ENCODE measurements at places on chromosomes 12 and 14. TPM values are rescaled to one million over a fixed set of nuclear protein-coding genes. Genes with fewer than 3 reads are reported as not detected.

The SLC16A7 gene
- total RNA-seq: 84.3 TPM

GRCh38 chr12:113297214-113297587, 37.7 kb downstream of the SLC8B1 start:
- no peak overlapping the region for H3K4me3 ChIP-seq
- peaks cover 15% of the 10 kb centered on the region for H3K4me1 ChIP-seq
- DNase-seq: no peak
- H3K27me3 ChIP-seq: no peaks in the 10 kb centered on the region

- H3K27me3 ChIP-seq: no peaks in the 10 kb centered on the region
- DNase-seq: no peak
- H3K36me3 ChIP-seq: peaks cover 19% of the 10 kb centered on the region
- no peak overlapping the region for H3K4me3 ChIP-seq
- H3K4me1 ChIP-seq: no peaks in the 10 kb centered on the region
These were observed 28.2 kb downstream of the KICS2 start for GRCh38 chr12:64193931-64194330.

DNA sequence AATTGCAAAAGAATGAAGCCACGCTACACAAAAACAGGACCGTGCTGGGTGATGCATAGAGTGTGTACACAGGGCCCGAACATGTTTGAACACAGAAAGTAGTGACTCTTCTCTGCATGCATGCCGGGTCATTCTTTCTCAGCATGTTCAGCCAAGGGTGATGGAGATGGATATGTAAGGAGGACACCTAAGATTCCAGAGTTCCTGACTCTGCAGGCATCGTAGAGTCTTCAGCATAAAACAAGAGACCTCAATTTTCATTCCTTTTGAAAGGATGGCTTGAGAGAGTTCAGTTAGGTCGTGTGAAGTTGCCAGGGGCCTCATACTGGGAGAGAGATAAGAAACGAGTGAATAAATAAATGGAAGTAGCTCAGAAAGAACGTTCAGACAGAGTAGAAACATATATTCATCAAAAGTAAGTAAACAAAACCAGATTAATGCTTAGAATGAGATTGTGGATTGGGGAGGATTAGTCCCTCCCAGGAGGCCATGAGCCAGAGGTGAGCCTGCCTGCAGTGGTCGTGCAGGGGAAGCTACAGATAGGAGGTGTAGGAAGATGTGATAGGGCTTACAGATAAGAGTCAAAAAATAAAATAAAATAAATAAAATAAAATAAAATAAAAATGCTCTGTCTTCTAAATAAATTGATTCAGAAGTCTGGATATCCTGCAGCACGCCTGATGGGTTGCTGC, 27.6 kb upstream of the SEL1L start:
- no peaks in the 10 kb centered on the region for H3K4me1 ChIP-seq
- H3K36me3 ChIP-seq: no peaks in the 10 kb centered on the region
- H3K4me3 ChIP-seq: no peak overlapping the region
- H3K27ac ChIP-seq: no peak overlapping the region
- H3K27me3 ChIP-seq: no peaks in the 10 kb centered on the region

GRCh38 chr14:24310646-24311604, at the start of gene LTB4R:
TSS of gene LTB4R (plus strand) at chr14:24311502. CDS start at chr14:24315652, 4,150 bp downstream.
- peak; percentile 93 for DNase-seq
- H3K4me1 ChIP-seq: peaks cover 78% of the 10 kb centered on the region
- peak within 1 kb of the TSS; percentile 89 for H3K27ac ChIP-seq
- peak within 1 kb of the TSS; percentile 57 for H3K4me3 ChIP-seq
- peaks cover 14% of the 10 kb centered on the region for H3K36me3 ChIP-seq

DNA sequence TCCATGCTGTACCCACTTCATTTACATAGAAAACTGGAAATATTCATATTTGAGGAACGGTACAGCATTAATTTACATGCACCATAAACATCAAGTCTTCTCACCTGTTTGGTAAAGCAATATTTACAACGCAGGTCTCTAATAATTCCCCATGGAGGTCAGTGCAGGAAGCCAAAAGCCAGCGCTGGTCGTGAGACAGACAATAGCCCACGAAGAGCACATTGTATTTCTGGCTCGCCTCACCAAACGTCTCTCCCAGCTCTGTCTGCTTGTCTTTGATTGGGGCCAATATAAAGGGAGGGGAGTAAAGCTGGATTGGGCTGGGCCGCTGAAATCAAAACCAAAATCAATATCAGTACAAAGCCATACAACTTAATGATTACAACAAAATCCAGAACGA, 302.1 kb downstream of the MED13L start:
- H3K4me1 ChIP-seq: peaks cover 13% of the 10 kb centered on the region
- no peaks in the 10 kb centered on the region for H3K27me3 ChIP-seq
- no peak overlapping the region for H3K4me3 ChIP-seq
- no peak for DNase-seq
- no peak overlapping the region for H3K27ac ChIP-seq
- H3K36me3 ChIP-seq: peaks cover 80% of the 10 kb centered on the region

DNA sequence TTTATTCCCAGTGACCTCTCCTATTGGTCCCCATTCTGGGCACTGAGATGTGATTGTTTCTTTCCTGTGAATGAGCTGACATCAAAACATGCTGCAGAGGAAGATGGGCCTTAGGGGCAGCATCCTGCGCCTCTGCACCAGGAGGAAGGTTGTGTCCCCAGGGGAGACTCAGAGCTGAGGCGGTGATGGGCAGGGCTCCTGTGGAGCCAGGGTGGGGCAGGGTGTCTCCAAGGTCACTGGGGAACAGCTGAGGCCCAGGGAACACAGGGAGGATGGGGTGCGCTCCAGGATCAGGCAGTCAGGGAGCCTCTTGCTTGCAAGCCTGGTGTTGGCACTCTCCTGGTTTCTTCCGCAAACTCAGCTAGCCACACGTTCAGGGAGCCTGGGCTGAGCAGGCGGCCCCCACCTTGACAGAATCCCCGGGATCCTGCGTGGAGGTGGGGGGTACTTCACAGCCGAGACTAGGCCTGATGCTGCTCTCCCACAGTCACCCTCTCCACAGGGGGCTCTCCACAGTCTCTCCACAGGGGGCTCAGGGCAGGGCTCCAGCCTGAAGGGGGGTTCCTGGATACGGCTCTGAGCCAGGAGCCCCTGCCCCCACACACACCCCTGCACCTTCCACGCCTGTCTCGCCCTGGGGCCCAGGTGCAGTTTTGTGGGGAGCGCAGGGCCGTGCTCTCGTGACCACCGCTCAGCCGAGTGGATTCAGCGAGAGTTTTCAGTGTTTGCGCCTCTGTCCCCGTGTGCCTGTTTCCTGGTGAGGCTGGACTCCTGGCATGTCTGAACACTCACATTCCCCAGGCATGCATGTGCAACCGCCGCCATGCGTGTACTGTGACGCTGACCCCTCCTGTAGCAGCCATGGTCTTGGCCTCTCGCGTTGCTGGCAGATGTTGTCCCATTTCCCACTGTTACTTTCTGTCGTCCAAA, 264.7 kb downstream of the SEC23A start:
- no peak overlapping the region for H3K27ac ChIP-seq
- no peak overlapping the region for H3K4me3 ChIP-seq
- H3K4me1 ChIP-seq: no peaks in the 10 kb centered on the region
- no peaks in the 10 kb centered on the region for H3K27me3 ChIP-seq
- no peaks in the 10 kb centered on the region for H3K36me3 ChIP-seq
- no peak for DNase-seq

GRCh38 chr12:52836042-52836466, 1.9 kb upstream of the KRT79 start:
- no peaks in the 10 kb centered on the region for H3K27me3 ChIP-seq
- no peak overlapping the region for H3K27ac ChIP-seq
- DNase-seq: no peak
- no peaks in the 10 kb centered on the region for H3K36me3 ChIP-seq
- H3K4me3 ChIP-seq: no peak overlapping the region
